NCI-H1930 (cell line): ENCODE measurements at places on chromosomes 11 and 22.
A peak's percentile ranks its signal among the peaks of the same experiment; 100 is the strongest.

DNA sequence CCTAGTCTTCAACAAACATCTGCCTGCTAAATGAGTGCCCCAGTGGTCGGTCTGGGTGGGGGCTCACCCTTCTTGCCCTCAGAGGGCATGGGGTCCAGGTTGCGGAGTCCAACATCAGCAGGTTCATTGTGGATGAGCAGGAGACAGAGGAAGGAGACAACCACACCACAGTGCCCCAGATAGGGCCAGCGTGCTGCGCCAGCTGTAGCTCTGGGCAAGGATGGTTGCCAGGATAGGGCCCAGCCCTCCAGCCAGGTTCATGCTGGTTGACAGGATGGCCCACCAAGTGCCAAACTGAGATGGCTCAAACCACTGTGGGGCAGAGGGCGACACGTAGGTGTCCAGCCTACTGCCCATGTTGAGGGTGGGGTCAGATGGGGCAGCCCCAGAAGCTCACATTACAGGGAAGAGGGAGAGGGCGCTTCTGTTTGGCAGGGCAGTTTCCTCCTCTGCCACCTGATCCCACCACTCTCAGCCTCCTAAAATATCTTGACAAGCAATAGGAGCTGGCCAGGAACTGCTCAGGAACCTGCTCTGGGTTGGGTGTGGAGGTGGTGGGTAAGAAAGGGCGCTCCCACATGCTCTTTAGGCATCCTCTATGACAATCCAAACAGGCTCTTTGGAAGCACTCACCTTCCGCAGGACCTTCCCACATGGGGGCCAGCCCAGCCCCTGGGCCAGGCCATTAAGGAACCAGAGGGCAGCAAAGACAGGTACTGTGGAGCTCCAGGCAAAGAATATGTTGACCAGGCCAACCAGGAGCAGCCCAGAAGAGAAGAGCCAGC is 2.9 kb downstream of the SLC37A4 start:
- DNase-seq = no peak

DNA sequence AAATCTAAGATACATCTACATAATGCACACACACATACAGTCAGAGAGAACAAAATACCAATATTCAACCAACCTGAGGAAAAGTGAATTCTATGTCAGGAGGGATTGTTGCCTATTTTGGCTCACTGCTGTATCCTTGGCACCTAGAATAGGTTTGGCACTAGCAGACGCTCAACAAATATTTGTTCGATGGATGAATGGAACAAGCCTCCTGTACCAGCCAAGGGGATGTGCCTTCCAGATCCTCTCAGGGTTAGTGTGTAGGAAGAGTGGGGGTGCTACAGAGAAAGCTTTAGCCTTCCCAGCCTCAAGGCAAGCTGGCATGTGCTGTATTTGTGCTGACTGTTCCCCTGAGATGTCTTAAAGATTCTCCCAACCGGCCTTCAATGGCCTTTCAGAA is 23.3 kb upstream of the POU2AF1 start:
- no peak for DNase-seq

GRCh38 chr11:75635066-75635862 is 33.6 kb downstream of the MAP6 start:
- no peak for DNase-seq

DNA sequence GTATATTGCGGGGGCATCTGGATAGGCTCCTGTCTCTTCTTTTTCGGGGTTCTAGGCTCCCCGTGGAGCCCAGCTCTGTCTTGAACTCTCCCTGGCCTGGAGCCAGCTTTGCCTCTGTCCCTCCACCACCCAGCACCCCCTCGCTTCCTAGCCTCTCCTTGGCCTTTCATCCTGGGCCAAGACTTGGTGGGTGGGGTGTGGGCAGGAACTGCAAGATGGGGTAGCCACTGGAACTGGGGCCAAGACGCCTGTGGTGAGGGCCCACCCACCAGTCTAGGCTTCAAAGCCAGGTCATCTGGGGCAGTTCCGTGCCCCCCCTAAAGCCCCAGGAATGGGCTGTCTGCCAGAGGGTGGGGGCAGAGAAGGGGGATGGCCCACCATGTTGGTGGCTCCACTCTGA is 1.7 kb upstream of the CRYBB1 start:
- DNase-seq = no peak

DNA sequence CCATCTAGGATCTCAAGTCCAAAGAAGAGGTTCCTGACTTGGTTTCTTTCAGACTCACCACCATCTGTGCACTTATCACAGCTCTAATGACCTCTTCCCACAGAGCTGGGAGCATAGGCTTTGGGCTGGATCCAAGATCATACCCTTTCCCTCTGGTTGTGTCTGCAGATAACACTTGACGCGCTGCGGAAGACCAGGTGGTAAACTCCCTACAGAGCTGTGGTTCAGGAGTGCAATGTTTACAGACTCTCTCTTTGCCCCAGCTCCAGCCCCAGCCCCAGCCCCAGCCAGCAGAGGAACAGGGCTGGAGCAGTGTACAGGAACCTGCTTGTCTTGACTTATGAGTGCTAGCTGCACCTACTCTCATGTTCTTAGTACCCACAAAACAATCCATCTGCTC is 274.4 kb upstream of the SYN3 start:
- no peak for DNase-seq

DNA sequence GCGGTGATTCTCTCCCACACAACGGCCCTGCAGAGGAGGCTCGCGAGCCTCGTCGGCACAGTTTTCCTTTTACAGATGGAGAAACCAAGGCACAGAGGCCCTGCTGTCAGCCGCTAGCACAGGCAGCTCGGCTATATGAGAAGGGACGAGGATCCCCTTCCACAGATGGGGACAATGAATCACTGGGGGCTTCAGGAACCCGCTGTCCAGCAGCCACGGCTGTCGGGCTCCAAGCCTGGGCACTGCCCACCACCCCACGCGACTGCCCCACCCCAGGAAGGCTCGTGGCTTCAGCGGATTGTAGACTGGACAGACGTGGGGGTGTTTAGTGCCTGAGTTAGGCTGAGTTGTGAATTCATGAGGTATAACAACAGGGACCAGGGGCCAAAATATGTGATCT is 17.2 kb upstream of the FGF3 start:
- DNase-seq = no peak

- DNase-seq = no peak
Measured at GRCh38 chr11:33984682-33985389, 66.7 kb upstream of the CAPRIN1 start.

DNA sequence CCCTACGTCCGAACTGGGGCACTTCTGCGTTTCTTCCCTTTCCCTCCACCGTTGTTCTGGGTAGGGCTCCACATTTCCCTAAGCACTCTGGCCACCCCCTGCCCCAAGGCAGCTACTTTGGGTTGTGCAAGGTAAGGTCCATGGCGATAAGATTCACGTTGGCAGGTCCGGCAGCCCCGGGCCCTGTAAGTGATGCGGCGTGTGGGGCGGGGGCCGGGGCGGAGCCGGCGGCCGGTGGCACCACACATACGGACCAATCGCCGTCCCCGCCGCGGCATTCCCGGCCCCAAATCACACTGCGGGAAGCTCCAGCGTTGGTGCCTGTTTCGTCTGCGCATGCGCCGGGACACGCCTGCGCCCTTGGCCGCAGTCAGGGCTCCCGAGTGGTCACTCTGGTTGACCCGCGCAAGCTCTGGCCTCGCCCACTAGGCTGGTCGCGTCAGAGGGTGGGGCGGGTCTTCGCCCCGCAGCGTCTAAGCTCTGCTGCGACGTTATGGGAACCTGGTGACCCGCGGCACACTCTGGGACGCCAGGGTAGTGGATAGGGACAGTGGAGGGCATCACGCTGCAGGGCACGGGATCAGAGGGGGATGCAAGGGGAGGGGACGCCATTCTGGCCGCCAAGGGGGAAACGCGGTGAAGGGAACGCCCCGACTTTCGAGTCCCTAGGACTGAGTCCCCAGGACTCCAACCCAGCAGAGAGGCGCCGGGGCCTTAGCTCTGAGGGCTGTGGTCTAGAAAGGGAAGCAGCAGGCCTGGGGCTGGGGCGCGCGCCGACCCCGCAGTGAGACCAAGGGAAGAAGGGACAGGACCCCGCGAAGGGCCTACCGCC is 1.6 kb downstream of the FADS1 start:
- peak; percentile 92 for DNase-seq

- no peak for DNase-seq
Measured at GRCh38 chr11:123174196-123175183, 20.6 kb downstream of the CLMP start.

DNA sequence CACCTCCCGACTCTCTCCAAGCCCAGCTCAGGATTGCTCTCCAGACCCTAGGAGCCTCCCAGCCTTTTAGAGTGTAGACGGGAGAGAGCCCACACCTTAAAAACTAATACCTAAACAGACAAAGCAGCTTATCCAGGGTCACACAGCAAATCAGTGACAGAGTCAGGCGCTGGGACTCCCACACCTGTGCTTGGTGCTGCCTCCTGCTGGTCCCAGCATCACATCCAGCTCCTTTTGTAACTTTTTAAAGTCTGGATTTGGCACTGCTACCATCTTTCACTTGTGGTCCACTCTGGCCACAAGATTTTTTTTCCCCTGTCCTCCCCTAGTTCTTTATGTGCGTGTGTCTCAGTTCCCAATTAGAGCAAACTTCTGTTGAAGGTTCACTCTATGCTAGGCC is 4.7 kb downstream of the ANO1 start:
- no peak for DNase-seq

DNA sequence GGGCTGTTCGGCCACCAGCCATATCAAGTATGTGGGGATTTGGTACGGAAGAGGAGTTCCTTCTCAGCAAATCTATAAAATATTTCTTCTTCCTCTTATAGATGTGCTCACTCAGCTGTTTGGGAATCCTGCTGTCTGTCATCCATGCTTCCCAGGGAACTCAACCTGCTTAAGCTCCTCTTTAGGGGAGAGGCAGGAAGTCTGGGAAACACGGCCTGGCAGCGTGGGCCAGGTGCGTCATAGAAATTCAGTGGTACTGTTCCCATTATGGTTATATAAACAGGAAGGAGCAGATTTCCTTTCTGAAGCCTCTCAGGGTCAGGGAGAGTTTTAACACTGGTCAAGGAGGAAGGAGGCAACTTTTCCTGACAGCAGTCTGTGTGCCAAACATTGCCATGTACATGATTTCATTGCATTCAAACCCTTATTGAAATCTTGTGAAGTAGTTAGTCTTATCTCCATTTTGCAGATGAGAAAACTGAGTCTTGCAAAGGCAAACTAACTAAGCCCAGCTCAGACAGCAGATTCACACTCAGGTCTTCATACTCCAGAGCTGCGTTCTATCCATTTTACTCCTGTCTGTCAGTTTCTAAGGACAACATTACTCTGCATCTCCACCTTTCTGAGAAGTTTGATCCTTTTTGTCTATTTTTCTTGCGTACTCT is 35.4 kb upstream of the AMOTL1 start:
- DNase-seq = no peak

DNA sequence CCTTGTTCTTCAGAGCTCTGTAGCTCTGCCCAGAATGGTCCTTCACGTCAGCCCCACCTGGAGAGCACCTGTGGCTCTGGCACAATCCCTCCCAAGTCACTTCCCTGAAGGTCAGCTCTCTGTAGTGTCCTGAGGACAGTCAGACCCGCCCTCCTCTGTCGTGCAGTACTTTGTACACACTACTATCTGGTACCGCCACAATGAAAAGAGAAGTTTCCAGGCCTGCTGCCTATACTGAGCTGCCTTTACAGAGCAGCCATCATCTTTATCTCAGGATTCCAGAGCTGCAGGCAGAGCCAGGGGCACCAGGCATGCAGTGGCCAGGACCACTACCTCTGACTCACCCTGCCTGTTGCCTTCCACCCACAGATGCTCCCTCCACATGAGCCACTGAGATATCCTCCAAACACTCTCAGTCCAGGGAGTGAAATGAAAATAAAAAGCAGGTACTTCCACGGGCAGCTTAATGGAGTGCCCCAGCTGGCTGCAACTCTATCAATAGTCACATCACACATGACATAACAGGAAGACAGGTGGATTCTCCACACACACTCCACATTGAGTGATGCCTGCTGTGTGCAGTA is 7.3 kb downstream of the PACSIN2 start:
- no peak for DNase-seq

GRCh38 chr22:25702040-25702439 is 39.9 kb upstream of the MYO18B start:
- DNase-seq = no peak

DNA sequence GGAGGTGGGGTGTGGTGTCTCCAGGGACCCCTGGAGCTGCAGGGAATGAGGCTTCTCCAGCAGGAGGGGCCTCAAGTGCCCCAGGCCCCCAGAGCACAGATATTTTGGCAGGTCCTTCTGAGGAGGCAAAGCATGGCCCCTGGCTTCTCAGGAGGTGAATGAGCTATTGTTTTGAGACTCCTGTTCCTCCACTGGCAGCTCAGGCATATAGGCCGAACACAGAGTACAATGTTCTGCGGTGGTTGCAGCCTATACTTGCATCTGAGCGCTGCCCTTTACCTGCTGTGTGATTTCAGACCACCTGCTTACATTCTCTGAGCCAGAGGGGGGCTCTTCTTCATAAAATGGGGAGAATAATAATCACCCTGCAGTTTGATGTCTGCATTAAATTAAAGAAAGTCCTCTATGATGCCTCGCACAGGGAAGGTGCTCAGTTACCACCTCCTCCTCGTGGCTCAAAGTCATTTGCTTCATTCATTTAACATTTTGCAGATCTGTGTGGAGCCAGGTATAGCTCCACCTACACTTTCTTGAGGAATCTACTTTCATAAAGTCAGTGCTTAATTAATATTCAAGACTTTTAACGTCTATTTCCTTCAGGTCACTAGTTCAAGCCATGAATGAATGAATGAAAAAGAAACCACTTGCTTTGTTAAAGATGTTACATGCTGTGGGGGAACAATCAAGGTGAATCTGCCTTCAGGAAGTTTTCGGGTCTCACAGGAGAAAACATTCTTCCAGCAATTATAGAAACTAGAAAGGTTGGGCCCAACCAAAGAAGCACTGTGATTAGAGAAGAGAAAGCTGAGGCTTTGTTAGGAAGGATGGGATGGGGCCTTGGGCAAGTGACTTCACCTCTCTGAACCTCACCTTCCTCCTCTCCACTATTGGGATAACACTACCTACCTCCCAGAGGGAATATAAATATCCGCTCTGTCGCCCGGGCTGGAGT is 68.4 kb downstream of the ADAMTS15 start:
- DNase-seq = no peak

DNA sequence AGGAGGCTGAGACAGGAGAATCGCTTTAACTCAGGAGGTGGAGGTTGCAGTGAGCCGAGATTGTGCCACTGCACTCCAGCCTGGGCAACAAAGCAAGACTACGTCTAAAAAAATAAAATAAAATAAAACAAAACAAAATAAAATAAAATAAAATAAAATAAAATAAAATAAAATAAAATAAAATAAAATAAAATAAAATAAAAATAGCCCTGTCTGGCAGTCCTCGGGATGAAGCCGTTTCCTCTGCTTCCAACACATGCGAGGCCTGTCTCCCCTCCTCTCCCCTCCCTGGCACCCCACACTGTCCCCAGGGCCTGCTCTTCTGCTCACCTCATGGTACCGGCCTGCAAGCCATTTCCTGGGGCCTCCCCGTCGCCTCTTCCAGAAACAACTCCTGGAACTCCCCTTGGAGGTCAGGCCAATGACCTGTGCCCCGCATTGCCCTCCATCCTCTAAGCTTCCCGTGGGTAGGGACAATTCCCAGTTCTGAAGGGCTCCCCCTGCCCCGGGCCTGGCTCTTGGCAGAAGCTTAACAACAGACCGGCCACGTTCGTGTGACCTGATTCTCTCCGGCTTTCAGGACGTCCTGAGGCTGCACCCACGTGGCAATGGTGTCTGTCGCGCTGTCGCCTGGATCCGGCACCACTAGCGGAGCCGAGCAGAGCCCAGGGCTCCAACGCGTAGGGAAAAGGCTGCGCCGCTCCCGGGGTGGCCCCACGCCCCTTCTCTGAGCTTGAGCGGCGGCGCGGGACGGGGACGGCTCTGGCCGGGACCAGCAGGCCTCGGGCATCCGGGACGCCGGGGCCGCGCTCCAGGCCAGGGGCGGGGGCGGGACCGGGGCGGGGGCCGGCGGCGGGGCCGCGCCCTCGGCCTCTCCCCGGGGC is 456 bp upstream of the PARVB start:
- DNase-seq = peak; percentile 17

GRCh38 chr11:128450882-128451651 is 136.3 kb downstream of the ETS1 start:
- DNase-seq = no peak
